ENCODE measurements at places on chromosomes 1 and 21.

DNA sequence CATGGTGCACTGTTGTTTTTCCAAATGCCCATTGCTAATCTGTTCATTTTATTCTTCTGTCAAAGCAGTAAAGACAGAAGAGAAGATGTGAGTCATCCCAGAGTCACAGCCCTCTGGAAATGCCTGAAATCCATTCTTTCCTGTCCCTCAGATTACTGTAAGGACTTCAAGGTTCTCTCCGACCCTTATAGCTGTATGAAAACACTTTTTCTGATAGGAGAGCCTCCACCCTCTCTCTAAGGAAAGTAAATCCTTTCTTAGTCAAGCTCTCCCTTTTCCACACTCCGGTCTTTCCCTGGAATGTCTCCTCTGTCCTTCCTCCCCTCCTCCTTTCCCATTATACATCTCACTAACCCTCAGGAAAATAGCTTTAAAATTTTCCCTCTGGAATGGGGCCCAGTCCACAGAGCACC is 3.5 kb upstream of the PRDX6 start:
- DNase-seq, result no peak

DNA sequence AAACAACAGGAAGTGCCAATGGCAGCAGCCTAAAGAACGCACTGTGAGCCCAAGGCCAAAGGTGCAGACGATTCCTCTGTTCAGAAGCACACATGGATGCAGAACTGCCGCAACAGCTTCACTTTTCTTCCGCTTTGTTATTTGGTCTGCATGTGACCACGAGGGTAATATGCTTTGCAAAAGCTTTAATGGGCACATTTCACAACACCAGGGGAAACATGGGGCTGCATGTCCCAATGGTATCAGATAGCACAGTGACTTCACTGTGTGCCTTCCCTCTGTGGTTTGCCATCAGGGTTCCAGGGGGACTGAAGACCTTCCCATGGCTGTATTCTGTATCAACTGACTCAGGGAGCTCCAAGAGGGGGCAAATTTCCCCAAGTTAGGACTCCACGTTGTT is 28.3 kb downstream of the THAP3 start:
- DNase-seq, result no peak

DNA sequence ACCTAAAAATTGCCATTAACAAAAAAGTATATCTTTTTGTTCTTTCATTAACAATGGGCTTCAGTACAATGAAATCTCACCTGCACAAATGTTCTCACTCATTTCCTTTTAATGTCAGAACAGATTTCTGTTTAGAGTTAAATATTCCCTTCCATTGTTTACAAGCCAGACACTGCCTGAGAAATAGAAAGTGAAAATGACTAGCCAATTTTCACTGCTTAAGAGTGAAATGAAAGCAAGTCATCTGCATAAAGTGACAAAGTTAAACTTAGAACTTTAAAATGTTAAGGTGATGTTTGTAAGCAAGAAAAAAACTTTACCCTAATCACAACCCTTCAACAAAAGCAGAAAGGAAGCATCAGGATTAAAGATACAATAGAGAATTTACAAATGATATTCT is 27.5 kb downstream of the COA6 start:
- DNase-seq, result no peak

DNA sequence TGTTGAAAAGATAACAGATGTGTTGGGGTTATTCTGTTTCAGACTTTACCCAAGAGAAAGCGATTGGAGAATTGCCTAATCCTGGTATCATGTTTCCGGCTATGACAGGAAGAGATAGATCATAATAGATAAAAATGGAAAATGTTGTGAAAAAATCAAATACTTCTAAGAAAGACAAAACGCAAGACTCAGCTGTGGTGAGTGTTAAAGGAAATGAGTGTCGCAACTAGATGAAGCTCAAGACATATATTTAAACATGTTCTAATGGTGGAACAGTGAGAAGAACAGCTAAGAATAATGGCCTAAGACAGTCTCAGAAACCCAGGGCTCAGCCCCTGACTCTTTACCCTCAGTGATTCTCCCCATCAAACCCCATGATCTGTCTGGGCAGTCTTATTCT is 426.7 kb upstream of the RUNX1 start:
- DNase-seq, result no peak

DNA sequence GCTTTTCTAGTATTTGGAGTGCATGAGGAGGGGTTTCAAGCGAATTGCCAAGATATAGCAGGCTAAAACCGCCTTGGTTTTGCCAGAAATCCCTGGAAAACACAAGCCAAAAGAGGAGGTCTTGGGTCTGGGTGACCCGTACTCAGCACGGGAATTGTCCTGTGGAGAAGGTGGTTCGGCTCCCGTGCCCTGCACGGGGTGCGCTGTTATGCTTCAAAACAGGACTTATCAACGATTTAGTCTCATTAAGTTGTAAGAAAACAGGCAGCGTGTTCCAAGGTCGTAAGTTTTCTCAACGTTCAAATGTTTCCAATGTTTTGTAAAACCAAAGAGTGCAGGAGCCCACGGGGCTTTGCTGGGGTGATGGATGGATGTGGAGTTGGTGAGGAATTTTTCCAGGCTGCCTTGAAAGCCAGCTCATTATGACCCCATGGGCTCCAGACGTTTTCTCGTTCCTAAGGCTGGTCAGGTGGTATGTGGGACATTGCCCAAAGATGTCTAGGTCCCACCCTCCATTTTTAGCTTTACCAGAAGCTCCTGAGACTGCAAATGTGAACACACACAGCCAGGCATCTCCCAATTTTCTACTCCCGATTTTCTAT is 75.4 kb upstream of the CLDN14 start:
- no peak for DNase-seq

- DNase-seq, result no peak
These were observed 23.7 kb downstream of the SRRM1 start for GRCh38 chr1:24666794-24667193.

- no peak for DNase-seq
These were observed 30.1 kb upstream of the IL10 start for GRCh38 chr1:206802401-206802800.

DNA sequence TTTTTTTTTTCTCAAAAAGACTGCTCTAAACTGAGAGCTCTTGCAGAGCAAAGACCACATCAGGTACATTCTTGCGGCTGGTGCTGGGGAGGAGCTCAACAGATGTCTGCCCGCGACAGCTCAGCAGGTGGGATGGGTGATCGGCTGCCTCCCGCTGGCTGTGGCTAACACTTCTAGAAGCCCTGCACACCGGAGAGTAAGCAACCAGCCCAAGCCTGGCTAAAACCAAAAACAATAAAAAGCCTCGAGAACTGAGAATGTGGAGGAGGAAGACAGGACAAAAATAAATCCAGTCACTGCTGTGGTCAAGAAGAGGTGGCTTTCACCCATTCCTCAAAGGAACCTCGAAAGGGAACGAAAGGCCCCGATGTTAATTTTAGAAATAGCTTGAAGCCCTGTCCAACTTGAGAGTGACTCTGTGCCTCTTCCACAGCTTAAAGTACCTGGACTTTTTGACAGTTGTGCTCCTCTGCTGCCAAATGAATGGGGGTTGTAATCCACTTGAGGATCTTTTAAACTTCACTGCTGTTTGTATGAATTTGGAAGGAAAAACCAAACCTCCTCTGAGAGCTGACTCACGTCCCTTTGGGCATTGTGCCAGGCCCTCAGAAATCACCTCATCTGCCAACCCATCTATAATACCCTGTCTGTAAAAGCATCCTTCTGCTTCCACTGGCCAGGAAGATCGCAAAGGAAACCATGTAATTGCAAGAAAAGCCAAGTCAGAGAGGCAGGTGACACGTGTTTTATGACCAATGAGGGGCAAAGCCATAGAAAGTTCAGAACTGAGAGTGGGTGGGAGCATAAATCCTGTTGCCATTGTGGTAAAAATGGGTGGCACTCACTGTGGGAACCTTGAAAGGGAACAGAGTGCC is 78.6 kb downstream of the KCNN3 start:
- DNase-seq, result no peak

DNA sequence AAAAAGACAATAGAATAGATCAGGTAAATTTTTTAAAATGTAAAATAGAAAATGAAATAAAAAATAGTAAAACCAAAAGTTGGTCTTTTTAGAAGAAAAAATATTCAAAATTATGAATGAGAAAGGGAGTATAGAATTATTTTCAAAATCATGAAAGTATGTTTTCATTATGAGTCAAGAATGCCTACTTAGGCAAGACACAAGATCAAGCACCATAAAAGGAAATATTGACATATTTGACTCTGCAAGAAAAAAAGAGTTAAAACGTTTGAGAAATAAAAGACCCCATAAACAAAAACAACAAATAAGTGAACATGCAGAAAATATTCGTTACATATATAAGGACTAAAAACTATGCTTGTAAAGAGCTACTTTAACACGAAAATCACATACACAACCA is 4.8 kb upstream of the COX20 start:
- no peak for DNase-seq

DNA sequence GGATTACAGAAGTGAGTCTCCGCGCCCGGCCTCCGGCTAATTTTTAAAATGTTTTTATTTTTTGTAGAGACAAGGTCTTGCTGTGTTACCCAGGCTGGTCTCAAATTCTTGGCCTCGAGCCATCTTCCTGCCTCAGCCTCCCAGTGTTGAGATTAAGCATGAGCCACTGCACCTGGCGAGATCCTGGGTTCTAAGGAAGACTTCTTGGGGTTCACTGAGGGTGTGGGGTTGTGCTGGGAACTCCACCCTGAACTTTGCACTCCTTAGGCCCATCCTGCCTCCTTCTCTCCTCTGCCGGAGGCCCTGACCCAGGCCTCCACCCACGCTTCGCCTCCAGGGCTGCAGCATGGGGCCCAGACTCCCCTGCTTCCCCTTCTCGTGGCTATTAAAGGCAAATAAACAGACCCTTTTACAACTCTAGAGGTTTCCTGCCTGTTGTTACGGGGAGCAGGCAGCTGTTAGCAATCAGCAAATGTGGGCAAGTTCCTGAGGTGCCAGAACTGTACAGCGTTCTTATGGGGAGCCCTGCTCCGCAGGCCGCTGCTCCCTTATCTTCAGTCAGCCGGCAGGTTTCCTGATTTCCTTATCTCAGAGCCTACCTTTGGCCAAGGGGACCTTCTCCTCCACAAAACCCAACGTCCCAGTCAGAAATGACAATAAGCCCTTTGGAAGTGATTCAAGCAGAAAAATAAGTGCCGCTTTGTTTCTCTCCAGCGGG is 41.0 kb upstream of the LIN9 start:
- no peak for DNase-seq

DNA sequence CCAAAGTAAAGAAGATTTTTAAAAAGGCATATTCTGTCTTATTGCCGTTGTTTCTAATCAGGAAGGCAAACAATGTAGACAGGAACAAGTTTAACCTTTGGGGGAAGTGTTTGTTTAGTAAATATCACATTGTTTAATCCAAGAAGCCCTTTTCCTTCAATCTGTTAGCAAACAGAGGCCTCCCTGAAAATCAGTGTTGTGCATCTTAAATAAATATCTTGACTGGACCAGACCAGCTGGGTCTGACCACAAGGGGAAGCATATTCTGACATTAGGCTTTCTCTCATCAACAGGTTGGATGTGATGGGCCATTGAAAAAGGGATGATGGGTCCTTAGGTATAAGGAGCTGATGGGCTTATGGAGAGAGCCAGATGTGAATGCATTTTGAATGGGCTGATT is 81.8 kb upstream of the SGIP1 start:
- peak; percentile 83 for DNase-seq

DNA sequence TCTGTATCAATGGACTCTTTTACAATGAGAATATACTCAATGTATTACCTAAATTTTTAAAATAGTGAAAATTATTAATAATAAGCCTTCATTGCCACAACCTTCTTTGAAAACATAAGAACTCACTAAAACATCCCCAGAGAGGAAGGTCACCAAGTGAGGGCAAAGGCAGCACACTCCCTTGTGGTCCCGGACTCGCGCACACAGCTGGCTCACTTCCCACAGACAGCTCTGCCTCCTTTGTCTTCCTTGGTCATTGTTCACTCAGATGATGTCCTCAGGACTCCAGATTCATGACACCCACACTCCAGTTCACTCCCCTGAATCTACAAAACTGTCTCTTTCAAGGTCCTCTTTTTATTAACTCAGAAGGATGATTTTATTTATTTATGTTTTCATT is 19.2 kb upstream of the UBR4 start:
- no peak for DNase-seq

GRCh38 chr1:61620536-61620935 is 104.4 kb downstream of the TM2D1 start:
- DNase-seq, result no peak
